Foreskin fibroblast (primary cell): ENCODE measurements at places on chromosomes 2 and 18.

GRCh38 chr18:59512025-59512755, 153.1 kb upstream of the LMAN1 start:
- peak; percentile 24 for DNase-seq

- no peak for DNase-seq
These were observed 84.2 kb upstream of the RPE start for GRCh38 chr2:209918251-209918650.

GRCh38 chr2:6828299-6828584, 37.5 kb downstream of the CMPK2 start:
- peak; percentile 53 for DNase-seq

GRCh38 chr2:187435078-187435477, 13.0 kb downstream of the CALCRL start:
- DNase-seq: no peak

- DNase-seq: no peak
These were observed 67.5 kb downstream of the COPS8 start for GRCh38 chr2:237153181-237153580.

GRCh38 chr2:138829326-138829919, 49.2 kb upstream of the NXPH2 start:
- peak; percentile 24 for DNase-seq

DNA sequence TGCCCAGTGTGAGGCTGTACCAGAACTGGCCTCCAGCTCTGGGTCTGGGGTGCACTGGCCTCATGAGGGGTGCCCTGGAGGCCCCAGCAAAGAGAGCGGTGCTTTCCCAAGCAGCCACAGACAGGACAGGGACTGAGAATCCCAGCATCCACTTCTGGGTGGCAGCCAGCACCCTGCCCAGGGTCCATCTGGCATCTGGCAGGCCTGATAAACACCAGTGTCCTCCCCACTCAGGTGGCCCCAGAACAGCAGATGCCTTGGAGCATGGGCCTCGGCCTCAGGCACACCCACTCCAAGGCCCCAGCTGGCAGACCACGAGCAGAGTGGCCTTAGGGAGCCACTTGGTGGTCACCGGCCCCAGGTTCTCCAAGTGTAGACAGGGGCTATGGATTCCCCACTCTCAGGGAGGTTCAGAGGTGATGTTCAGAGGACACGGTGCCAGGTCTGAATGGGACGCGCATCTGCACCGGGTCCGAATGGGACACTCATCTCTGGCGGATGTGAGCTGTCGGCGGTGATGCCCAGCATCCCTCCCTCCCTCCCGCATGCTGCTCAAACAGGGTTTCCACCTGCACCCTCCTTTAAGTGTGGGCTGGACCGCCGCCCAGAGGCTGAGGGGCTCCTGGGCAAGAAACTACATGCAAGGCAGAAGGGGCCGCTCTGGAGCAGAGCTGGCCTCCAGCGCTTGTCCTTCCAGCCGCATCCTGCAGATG, 82.2 kb upstream of the GPC1 start:
- no peak for DNase-seq

GRCh38 chr2:183474912-183475695, 350.9 kb downstream of the NUP35 start:
- no peak for DNase-seq

DNA sequence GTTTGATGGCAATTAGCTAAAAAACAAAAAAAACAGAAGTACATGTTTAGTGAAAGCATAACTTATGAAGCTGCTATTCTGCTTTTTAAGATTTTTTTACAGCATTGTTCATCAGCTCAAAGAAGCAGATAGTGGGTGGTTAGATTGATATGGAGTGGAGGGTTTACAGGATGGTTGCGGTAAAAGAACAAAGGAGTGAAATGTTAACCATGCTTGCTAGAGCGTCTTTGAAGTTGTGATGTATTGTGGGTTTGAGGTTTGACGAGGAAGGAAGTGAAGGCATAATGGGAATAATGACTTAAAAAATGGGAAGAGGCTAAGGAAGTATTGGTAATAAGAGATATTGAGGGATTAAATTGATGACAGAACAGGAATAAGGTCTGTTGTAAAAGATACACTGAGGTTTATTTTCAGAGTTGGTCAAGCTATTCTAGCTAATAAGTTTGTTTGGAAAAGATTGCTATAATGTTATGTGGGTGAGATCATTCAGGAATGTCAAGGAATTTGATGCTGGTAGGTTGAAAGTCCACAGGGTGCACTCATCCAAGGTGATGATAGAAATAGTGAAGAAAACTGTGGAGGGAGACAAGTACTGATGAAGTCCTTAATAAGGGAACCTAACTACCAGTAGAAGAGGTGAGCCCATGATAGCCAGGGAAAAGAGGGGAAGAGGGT, 14.6 kb downstream of the SPOPL start:
- DNase-seq: peak; percentile 20

DNA sequence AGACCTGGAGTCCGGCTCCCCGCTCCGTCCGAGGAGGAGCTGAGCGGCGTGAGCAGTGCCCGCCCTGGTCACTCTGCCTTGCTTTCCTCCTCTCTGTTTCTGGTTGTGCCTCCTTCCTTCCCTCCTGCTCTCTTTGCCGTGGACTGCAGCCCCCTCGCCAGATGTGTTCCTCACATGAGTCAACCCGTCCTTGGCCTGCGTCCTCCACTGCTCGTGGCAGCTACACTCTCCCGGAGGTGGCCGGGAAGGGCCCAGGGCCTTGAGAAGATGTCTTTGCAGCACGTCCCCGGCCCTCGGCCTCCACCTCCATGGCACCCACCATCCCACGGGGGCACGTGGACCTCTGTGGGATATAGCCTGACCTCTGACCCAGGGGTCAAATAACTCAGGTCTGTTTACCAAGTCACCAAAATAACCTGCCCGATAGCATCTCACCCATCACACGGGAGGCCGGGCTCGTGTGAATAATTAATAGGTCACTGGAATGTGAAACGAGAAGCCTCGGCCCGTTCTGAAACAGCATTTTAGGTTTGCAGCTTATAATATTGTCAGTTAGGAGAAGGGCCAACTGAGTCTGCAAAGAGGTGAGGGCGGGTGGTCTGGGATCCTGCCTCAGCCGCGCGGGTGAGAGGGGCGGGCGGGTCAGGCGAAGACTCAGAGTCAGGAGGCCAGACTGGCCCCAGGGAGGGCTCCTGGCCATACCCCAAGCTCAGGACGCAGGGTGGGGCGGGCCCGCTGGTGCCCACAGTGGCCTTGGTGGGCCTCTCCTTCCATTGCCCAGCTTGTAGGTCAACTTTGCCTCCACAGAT, 42.6 kb downstream of the NFATC1 start:
- DNase-seq: no peak

DNA sequence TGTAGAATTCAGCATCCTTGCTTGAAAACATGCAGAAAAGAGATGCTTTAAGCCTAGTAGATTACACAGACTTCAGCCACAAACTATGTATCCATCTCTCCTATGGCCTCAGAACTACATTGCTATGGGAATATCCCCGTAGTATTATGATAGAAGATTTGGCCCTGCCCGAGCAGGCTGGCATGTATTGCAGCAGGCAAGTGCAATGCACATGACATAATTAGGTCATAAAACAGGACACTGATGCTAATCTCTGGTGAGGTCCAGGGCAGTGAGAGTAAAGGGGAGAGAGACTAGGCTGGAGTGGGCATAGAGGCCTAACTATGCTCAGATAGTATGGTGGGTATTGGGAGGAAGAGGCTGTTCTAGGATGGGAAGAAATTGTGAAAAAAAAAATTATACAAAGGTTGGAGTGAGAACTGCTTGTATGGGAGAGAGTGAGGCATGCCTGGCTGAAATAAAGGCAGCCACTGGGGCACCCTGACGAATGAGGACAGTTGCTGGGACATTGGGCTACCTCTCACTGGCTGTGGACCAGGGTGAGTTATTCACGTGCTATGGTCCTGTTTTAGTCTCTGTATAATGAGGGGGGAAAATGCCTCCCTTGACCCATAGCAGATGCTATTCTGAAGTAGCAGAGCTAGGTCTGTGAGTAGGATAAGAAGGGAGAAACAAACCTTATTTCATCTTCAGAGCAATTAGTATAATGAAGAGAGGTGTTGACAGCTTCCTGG, 1.6 kb upstream of the PLA2R1 start:
- DNase-seq: no peak

DNA sequence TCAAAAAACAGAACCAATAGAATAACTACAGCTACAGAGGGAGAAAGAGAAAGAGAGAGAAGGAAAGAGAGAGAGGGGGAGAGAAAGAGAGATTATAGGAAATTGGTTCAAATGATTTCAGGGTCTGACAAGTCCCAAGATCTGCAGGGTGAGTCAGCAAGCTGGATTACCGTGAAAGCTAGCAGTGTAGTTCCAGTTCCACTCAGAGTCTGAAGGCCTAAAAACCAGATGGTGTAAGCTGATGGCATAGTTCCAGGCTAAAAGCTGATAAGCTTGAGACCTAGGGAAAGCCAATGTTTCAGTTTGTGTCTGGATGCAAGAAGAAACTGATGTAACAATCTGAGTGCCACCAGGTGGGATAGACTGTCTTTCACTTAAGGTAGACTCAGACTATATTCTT, 397.7 kb downstream of the TRIB2 start:
- no peak for DNase-seq
